ENCODE measurements at places on chromosomes 7 and 10.

DNA sequence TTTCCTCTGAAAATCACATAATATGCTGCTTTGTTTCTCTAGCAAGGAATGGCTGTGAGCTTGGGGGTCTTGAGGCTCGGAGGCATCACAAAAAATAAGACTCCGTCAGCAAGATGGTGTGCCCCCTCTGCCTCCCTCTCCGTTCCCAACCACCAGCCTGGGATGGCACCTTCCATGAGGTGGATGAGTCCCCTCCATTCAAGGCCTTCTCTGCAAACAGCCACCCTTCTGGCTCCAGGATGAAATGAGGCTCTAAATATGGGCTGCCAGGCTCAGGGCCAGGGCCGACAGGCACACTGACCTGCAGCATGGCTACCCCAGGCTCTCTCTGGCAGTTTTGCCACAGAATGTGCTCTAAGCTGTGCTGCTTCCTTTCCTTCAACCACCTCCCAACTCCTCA, 521.5 kb downstream of the PTPRN2 start:
- H3K4me1 ChIP-seq, result no peaks in the 10 kb centered on the region
- no peaks in the 10 kb centered on the region for H3K36me3 ChIP-seq

GRCh38 chr10:130140425-130140824, 4.2 kb downstream of the GLRX3 start:
- H3K27me3 ChIP-seq, result no peaks in the 10 kb centered on the region
- H3K36me3 ChIP-seq, result peaks cover 17% of the 10 kb centered on the region
- no peak overlapping the region for H3K27ac ChIP-seq
- peaks cover 51% of the 10 kb centered on the region for H3K4me1 ChIP-seq
- DNase-seq, result no peak

GRCh38 chr7:38229386-38229785, 44.0 kb downstream of the TARP start:
- no peaks in the 10 kb centered on the region for H3K27me3 ChIP-seq
- no peak for DNase-seq
- H3K36me3 ChIP-seq, result peaks cover 33% of the 10 kb centered on the region
- H3K4me3 ChIP-seq, result no peak overlapping the region
- no peaks in the 10 kb centered on the region for H3K4me1 ChIP-seq
- H3K27ac ChIP-seq, result no peak overlapping the region

GRCh38 chr10:6569259-6569658, 10.8 kb downstream of the PRKCQ start:
- H3K27me3 ChIP-seq, result peaks cover 9% of the 10 kb centered on the region
- H3K4me1 ChIP-seq, result no peaks in the 10 kb centered on the region
- H3K4me3 ChIP-seq, result no peak overlapping the region
- H3K27ac ChIP-seq, result no peak overlapping the region
- no peak for DNase-seq

GRCh38 chr7:1974290-1975101, 258.2 kb downstream of the MAD1L1 start:
- no peak overlapping the region for H3K4me3 ChIP-seq
- no peak overlapping the region for H3K27ac ChIP-seq
- peak; percentile 51 for DNase-seq
- no peaks in the 10 kb centered on the region for H3K27me3 ChIP-seq
- H3K36me3 ChIP-seq, result peaks cover 24% of the 10 kb centered on the region

- no peaks in the 10 kb centered on the region for H3K36me3 ChIP-seq
- H3K27me3 ChIP-seq, result no peaks in the 10 kb centered on the region
- H3K4me3 ChIP-seq, result no peak overlapping the region
- H3K4me1 ChIP-seq, result no peaks in the 10 kb centered on the region
- no peak for DNase-seq
Measured at GRCh38 chr7:84188786-84189405, 5.7 kb downstream of the SEMA3A start.

DNA sequence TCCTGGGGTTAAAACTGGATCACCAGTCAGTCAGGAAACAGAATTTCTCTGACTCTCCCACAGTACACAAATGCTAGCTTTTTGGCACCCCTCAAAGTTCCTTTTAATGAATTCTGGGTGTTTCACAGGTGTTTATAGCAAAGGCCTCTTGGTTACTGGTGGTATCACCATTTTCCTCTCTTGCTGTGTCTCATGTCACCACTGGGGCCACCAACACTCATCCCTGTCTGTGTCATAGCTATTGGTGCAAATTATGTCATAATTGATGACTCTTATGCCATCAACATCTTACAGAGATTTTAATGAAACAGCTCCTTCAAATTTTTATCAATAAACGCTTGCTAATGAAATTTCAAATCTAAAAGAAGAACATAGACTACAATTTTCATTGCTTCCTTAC, 27.7 kb upstream of the OSBPL3 start:
- H3K36me3 ChIP-seq, result no peaks in the 10 kb centered on the region
- no peaks in the 10 kb centered on the region for H3K27me3 ChIP-seq
- no peaks in the 10 kb centered on the region for H3K4me1 ChIP-seq
- no peak for DNase-seq
- no peak overlapping the region for H3K27ac ChIP-seq
- no peak overlapping the region for H3K4me3 ChIP-seq

DNA sequence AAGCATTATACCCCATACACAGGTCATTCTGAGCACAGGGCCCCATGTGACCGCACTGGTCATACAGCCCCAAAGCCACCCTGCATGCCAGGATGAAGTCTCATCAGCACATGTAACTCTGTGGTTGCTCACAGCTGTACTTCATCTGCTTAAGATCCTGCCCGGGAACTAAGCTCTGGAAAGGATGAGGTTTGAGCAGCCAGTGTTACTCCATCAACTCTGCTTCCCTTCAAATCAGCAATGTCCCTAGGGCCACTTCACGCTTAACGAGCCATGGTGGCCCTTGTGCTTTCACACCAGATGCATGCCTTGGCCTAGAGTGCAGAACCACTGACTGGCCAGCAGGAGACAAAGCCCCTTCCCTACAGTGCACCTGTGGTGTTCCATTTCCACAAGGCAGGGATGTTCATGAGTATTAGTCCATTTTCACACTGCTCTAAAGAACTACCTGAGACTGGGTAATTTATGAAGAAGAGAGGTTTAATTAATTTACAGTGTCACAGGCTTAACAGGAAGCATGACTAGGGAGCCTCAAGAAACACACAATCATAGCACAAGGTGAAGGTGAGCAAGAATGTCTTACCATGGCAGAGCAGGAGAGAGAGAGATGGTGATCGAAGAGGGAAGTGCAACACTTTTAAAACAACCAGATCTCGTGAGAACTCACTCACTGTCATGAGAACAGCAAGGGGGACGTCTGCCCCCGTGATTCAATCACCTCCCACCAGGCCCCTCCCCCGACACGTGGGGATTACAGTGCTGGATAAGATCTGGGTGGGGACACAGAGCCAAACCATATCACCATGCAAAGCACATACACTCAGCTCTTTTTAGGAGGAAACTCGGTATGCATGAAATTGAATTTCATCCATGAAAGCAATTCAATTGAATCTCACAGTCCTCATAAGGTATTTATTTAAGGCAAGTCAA, 149.0 kb upstream of the CDCA7L start:
- no peaks in the 10 kb centered on the region for H3K4me1 ChIP-seq
- H3K27ac ChIP-seq, result no peak overlapping the region
- DNase-seq, result no peak
- H3K36me3 ChIP-seq, result no peaks in the 10 kb centered on the region
- H3K4me3 ChIP-seq, result no peak overlapping the region
- no peaks in the 10 kb centered on the region for H3K27me3 ChIP-seq

- H3K27me3 ChIP-seq, result no peaks in the 10 kb centered on the region
- DNase-seq, result no peak
- H3K27ac ChIP-seq, result no peak overlapping the region
- H3K4me3 ChIP-seq, result no peak overlapping the region
- peaks cover 7% of the 10 kb centered on the region for H3K4me1 ChIP-seq
Measured at GRCh38 chr7:11188529-11189310, 215.0 kb downstream of the PHF14 start.

- DNase-seq, result no peak
- H3K4me3 ChIP-seq, result no peak overlapping the region
- no peaks in the 10 kb centered on the region for H3K36me3 ChIP-seq
- H3K27me3 ChIP-seq, result peaks cover 24% of the 10 kb centered on the region
- H3K4me1 ChIP-seq, result peaks cover 10% of the 10 kb centered on the region
Measured at GRCh38 chr10:35612385-35613106, 7.4 kb downstream of the GJD4 start.

- no peaks in the 10 kb centered on the region for H3K27me3 ChIP-seq
- H3K27ac ChIP-seq, result no peak overlapping the region
- H3K4me3 ChIP-seq, result no peak overlapping the region
- no peaks in the 10 kb centered on the region for H3K36me3 ChIP-seq
Measured at GRCh38 chr10:71805776-71806703, 32.7 kb upstream of the VSIR start.

- no peak for DNase-seq
- no peak overlapping the region for H3K27ac ChIP-seq
- H3K27me3 ChIP-seq, result no peaks in the 10 kb centered on the region
Measured at GRCh38 chr7:112152186-112152585, 54.0 kb downstream of the DOCK4 start.

Measured in suprapubic skin (tissue), 4 donors.